ENCODE measurements at places on chromosomes 12 and 14. TPM values are rescaled to one million over a fixed set of nuclear protein-coding genes. Genes with fewer than 3 reads are reported as not detected.

Gene KRT2
- not detected for total RNA-seq

Gene PHETA1
- total RNA-seq, result 3.8 TPM

Gene PZP
- total RNA-seq, result not detected

Gene PUS1
- 101 TPM for total RNA-seq

Gene LRRIQ1
- 0.07 TPM for total RNA-seq

Gene CLEC4A
- total RNA-seq, result 1.1 TPM

Gene DHRS2
- 3.1 TPM for total RNA-seq

Gene TTC6
- not detected for total RNA-seq

Gene C12orf50
- not detected for total RNA-seq

Gene HAL
- total RNA-seq, result 0.09 TPM

Gene ANP32D
- total RNA-seq, result not detected

Gene GPR84
- 0.15 TPM for total RNA-seq

Gene MSRB3
- not detected for total RNA-seq

Gene KRT3
- total RNA-seq, result not detected

Gene GDF3
- not detected for total RNA-seq

Gene LRRC10
- not detected for total RNA-seq

Gene ABCD2
- 5.0 TPM for total RNA-seq

Gene REM2
- 0.33 TPM for total RNA-seq

Gene PITPNM2
- 6.1 TPM for total RNA-seq

Gene SMIM41
- not detected for total RNA-seq

Gene ZC2HC1C
- total RNA-seq, result 0.81 TPM

Gene KLRD1
- 65.4 TPM for total RNA-seq

Gene TRAF3
- 61.6 TPM for total RNA-seq

Gene CLEC7A
- 0.68 TPM for total RNA-seq

Gene CEBPE
- 0.16 TPM for total RNA-seq

Gene EML5
- total RNA-seq, result 3.6 TPM

Gene CD27
- total RNA-seq, result 110 TPM

Gene DTX3
- total RNA-seq, result 16.7 TPM

Gene TAS2R14
- total RNA-seq, result 0.95 TPM

Gene GIT2
- total RNA-seq, result 54.4 TPM

Gene IFI27L2
- 58.5 TPM for total RNA-seq

Gene ENDOU
- not detected for total RNA-seq
